ENCODE measurements at places on chromosomes 3 and 15.

GRCh38 chr15:73264881-73265280 lies 103.9 kb downstream of the HCN4 start:
- no peak for DNase-seq

DNA sequence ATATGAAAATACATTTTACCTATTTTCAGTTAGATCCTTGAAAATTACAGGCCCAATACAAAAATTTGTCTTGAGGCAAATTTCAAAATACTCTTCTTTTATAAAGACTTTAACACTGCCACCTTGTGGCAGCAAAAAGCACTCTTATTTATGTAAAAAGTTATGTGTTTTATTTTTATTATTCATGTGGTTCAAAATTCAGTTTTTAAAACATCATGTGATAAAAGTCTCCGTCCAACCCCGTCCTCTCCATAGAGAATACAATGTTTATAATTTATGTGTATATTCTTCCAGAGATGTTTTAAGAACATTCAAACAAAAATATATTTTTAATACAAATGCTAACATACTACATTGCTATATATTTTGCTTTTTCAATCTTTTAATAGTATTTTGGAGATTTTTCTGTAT lies 36.9 kb upstream of the TRIM59 start:
- DNase-seq, result no peak

GRCh38 chr3:18079739-18080138 lies 337.3 kb upstream of the TBC1D5 start:
- no peak for DNase-seq

GRCh38 chr3:168997488-168997887 lies 666.0 kb downstream of the MECOM start:
- DNase-seq, result no peak

Data from NCI-H1048 (cell line).